ENCODE measurements at places on chromosomes 5 and 9.

- DNase-seq, result no peak
These were observed 168.5 kb downstream of the HMHB1 start for GRCh38 chr5:143980506-143980905.

DNA sequence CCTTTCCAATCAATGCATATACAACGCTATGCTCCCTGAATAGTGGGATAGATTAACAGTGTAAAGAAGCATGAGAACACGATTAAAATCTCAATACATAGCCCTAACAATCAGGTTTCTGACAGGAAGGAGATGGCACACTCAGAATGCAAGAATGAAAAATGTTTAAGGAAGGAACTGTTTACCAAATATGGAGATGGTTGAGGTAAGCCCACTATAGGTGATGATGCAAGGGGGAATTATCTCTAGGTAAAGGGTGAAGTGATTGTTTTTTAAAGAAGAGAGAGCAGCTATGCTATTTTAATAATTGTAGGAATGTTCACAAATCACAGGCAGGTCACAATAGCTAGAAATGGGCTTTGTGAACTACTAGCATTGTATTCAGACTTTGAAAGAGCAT is 302.4 kb downstream of the CHSY3 start:
- no peak for DNase-seq

GRCh38 chr5:143437666-143438273 is 34.3 kb upstream of the NR3C1 start:
- no peak for DNase-seq

GRCh38 chr5:135383803-135384495 is 15.1 kb downstream of the MACROH2A1 start:
- DNase-seq, result no peak

- DNase-seq, result peak; percentile 92
These were observed 100.1 kb upstream of the TNFAIP8 start for GRCh38 chr5:119255571-119256356.

Measured in left colon (tissue), 2 donors.